Panc1 (cell line): ENCODE measurements at places on chromosomes 16 and 17.

DNA sequence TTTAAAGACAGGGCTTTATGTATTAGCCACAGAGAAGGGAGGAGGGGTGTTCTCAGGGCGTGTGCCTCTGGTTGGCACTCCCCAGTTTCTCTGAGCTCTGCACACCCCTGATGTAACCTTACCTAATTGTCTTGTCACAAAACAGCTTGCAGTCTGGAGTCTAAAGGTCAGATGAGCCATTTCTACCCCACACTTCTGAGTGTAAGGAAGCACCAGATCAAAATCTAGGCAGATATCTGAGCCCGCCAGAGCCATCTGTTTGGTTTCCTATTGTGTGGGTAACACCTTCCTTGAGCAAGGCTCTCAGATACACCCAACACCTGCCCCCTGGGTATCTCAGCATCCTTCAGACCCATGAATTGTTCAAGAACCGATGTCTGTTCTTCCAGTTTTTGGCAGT is 15.5 kb downstream of the CDH1 start:
- no peak for DNase-seq
- no peak overlapping the region for H3K4me3 ChIP-seq
- no peaks in the 10 kb centered on the region for H3K4me1 ChIP-seq
- no peaks in the 10 kb centered on the region for H3K36me3 ChIP-seq
- H3K27ac ChIP-seq = peak overlapping the region; percentile 27; the same call in 1 of the 2 replicates
- H3K27me3 ChIP-seq = no peaks in the 10 kb centered on the region

GRCh38 chr17:53655591-53655990 is 167.1 kb upstream of the KIF2B start:
- no peak overlapping the region for H3K27ac ChIP-seq
- H3K27me3 ChIP-seq = no peaks in the 10 kb centered on the region
- no peaks in the 10 kb centered on the region for H3K36me3 ChIP-seq
- DNase-seq = no peak
- H3K4me1 ChIP-seq = no peaks in the 10 kb centered on the region

DNA sequence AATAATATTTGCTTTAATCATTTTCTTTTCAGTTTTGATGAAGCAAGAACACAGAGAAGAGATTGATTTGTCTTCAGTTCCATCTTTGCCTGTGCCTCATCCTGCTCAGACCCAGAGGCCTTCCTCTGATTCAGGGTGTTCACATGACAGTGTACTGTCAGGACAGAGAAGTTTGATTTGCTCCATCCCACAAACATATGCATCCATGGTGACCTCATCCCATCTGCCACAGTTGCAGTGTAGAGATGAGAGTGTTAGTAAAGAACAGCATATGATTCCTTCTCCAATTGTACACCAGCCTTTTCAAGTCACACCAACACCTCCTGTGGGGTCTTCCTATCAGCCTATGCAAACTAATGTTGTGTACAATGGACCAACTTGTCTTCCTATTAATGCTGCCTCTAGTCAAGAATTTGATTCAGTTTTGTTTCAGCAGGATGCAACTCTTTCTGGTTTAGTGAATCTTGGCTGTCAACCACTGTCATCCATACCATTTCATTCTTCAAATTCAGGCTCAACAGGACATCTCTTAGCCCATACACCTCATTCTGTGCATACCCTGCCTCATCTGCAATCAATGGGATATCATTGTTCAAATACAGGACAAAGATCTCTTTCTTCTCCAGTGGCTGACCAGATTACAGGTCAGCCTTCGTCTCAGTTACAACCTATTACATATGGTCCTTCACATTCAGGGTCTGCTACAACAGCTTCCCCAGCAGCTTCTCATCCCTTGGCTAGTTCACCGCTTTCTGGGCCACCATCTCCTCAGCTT is 45.0 kb downstream of the ESRP2 start:
- H3K4me3 ChIP-seq = no peak overlapping the region
- DNase-seq = no peak
- no peaks in the 10 kb centered on the region for H3K27me3 ChIP-seq
- H3K36me3 ChIP-seq = peaks cover 2% of the 10 kb centered on the region; the same call in 1 of the 2 replicates
- H3K27ac ChIP-seq = no peak overlapping the region

DNA sequence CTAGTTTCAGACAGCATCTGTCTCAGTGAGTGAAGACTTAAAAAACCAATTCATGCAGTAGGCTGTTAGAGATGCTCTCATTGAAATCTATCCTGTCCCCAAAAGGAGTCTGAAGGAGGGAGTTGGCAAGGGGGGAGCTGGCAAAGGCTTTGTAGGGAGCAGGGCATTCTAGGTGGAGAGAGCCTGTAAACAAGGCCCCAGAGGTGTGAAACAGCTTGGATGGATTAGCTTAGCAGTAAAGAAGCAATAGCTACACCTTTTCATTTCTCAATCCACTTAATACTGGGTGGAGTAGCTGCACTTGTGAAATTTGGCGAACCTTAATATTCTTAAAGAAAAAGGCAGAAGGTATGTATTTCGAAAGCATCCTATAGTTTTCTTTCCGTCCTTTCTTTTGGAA is 61.8 kb downstream of the KSR1 start:
- H3K36me3 ChIP-seq = no peaks in the 10 kb centered on the region
- no peak for DNase-seq
- no peak overlapping the region for H3K4me3 ChIP-seq
- no peaks in the 10 kb centered on the region for H3K27me3 ChIP-seq
- H3K4me1 ChIP-seq = no peaks in the 10 kb centered on the region
- no peak overlapping the region for H3K27ac ChIP-seq

DNA sequence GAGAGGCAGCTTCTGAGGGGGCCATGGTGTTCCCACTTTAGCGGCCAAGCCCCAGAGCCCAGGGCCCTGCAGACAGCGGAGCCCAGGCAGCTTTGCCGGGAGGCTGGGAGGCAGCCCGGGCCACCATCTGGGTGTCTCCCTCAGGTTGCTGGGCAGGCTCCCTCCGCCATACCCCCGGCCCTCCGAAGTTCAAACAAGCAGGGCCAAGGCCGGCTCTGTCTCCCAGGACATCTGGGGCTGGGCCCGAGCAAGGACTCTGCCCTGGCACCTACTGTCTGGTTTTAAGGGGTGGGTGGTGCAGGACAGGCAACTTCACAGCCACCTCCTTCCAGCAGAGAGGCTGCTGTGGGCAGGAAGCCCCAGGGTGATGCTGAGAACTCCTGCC is 2.6 kb downstream of the DUS1L start:
- no peaks in the 10 kb centered on the region for H3K27me3 ChIP-seq
- H3K4me3 ChIP-seq = no peak overlapping the region
- no peak overlapping the region for H3K27ac ChIP-seq
- H3K36me3 ChIP-seq = peaks cover 3% of the 10 kb centered on the region; the same call in 1 of the 2 replicates
- H3K4me1 ChIP-seq = peaks cover 19% of the 10 kb centered on the region

DNA sequence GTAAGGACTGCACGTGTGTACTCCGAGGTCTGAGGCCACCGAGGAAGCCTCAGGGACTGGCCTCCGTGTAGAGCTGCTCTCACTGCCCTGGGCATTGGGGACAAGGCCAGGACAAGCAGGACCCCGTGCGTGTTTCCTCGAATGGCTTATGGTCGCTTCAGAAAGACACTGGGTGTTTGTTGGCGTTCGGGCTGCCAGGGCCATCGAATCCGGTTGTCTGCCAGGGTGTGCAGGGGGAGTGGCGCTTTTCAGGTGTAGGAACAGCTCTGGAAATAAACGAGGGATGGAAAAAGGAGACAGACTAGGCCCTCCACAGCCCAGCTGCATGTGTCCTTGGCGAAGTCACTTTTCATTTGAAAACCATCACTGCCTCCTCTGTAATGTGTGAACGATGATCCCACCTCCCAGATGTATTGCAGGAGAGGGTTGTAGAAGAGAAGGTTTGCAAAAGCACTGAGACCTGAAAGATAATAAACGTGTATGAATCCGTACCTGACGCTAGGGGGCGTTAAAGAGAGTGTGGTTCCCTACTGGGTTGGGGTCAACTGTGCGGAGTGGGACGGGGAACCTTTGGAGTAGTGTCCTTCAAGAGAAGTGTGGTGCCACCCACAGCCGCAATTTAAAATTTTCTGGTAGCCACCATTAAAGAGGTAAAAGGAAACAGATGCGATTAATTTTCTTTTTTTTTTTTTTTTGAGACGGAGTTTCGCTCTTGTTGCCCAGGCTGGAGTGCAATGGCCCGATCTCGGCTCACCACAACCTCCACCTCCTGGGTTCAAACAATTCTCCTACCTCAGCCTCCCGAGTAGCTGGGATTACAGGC is 2.1 kb upstream of the ZSCAN10 start:
- H3K36me3 ChIP-seq = 0 out of 2 replicates have a peak, but pooled peaks cover 2% of the 10 kb centered on the region
- DNase-seq = no peak
- H3K27ac ChIP-seq = peak overlapping the region; percentile 70; the same call in 1 of the 2 replicates
- H3K4me3 ChIP-seq = no peak overlapping the region
- peaks cover 9% of the 10 kb centered on the region for H3K4me1 ChIP-seq
- no peaks in the 10 kb centered on the region for H3K27me3 ChIP-seq

- H3K27me3 ChIP-seq = peaks cover 2% of the 10 kb centered on the region; the same call in 1 of the 2 replicates
- H3K4me1 ChIP-seq = no peaks in the 10 kb centered on the region
- DNase-seq = no peak
- no peaks in the 10 kb centered on the region for H3K36me3 ChIP-seq
- H3K4me3 ChIP-seq = no peak overlapping the region
Observed at GRCh38 chr16:50457423-50457822, 88.6 kb upstream of the BRD7 start.

- no peak overlapping the region for H3K4me3 ChIP-seq
- H3K36me3 ChIP-seq = no peaks in the 10 kb centered on the region
- H3K27ac ChIP-seq = peak overlapping the region; percentile 13; the same call in 1 of the 2 replicates
- H3K27me3 ChIP-seq = no peaks in the 10 kb centered on the region
- no peak for DNase-seq
Observed at GRCh38 chr16:48057048-48057447, 98.7 kb downstream of the ABCC12 start.

GRCh38 chr17:7042501-7043181 is 1.3 kb downstream of the SLC16A11 start:
- H3K4me1 ChIP-seq = peaks cover 12% of the 10 kb centered on the region
- H3K36me3 ChIP-seq = no peaks in the 10 kb centered on the region
- no peaks in the 10 kb centered on the region for H3K27me3 ChIP-seq
- DNase-seq = no peak

- no peak overlapping the region for H3K4me3 ChIP-seq
- no peak for DNase-seq
Observed at GRCh38 chr16:71762186-71762585, 37.7 kb upstream of the PHLPP2 start.

GRCh38 chr17:6668727-6669425 is 17.3 kb downstream of the C17orf100 start:
- DNase-seq = no peak
- H3K4me3 ChIP-seq = no peak overlapping the region
- no peak overlapping the region for H3K27ac ChIP-seq
- H3K27me3 ChIP-seq = no peaks in the 10 kb centered on the region
- no peaks in the 10 kb centered on the region for H3K36me3 ChIP-seq
- no peaks in the 10 kb centered on the region for H3K4me1 ChIP-seq

DNA sequence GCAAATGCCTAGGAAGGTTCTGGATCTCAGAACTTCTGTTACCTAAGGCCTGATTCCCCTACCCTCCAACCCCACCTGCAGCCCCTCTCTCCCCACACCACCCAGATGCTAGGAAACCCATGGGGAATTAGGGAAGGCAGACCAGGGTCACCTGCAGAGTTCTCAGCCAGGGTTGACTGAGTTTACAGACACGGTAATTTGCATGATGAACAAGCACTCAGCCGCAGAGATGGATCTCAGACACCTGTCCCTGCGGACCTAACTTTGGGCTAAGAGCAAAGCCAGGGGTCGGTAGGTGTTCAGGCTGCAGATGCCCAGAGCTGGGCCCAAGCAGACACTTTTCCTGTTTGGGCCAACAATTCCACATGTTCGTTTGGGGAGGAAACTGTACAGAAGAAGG is 2.9 kb downstream of the ABI3 start:
- H3K27me3 ChIP-seq = peaks cover 9% of the 10 kb centered on the region; the same call in 1 of the 2 replicates
- H3K4me3 ChIP-seq = no peak overlapping the region
- no peaks in the 10 kb centered on the region for H3K4me1 ChIP-seq
- no peaks in the 10 kb centered on the region for H3K36me3 ChIP-seq
- no peak for DNase-seq
- no peak overlapping the region for H3K27ac ChIP-seq

GRCh38 chr17:39757931-39758873 is 20.5 kb downstream of the GRB7 start:
- peaks cover 9% of the 10 kb centered on the region; the same call in 1 of the 2 replicates for H3K4me1 ChIP-seq
- no peaks in the 10 kb centered on the region for H3K36me3 ChIP-seq
- no peak overlapping the region for H3K27ac ChIP-seq

GRCh38 chr16:54977211-54977610 is 46.5 kb downstream of the IRX5 start:
- DNase-seq = no peak
- no peaks in the 10 kb centered on the region for H3K27me3 ChIP-seq
- no peak overlapping the region for H3K27ac ChIP-seq

- DNase-seq = peak; percentile 77
- peak overlapping the region; percentile 54 for H3K4me3 ChIP-seq
- no peaks in the 10 kb centered on the region for H3K27me3 ChIP-seq
- peaks cover 26% of the 10 kb centered on the region for H3K4me1 ChIP-seq
- H3K36me3 ChIP-seq = no peaks in the 10 kb centered on the region
Observed at GRCh38 chr16:19094542-19095365, 19.0 kb upstream of the ITPRIPL2 start.

DNA sequence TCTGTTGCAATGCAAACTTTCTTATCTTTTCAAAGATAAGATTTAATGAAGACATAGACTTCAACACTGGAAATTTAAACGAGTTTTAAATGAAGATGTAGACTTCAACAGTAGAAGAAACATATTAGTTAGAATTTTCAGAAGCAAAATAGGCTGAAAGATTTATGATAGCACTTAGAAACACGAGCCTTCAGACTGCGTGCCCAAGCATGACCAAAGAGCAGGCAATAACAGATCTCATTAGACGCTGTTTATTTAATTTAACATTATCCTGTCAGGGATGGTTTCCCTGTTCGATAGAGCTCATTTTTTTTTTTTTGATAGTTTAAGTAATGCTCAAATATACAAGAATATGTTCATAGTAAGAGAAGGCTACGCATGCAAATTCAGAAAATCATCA is 604.7 kb upstream of the SOX9 start:
- no peak for DNase-seq
- H3K36me3 ChIP-seq = no peaks in the 10 kb centered on the region
- no peaks in the 10 kb centered on the region for H3K4me1 ChIP-seq
- H3K4me3 ChIP-seq = no peak overlapping the region

DNA sequence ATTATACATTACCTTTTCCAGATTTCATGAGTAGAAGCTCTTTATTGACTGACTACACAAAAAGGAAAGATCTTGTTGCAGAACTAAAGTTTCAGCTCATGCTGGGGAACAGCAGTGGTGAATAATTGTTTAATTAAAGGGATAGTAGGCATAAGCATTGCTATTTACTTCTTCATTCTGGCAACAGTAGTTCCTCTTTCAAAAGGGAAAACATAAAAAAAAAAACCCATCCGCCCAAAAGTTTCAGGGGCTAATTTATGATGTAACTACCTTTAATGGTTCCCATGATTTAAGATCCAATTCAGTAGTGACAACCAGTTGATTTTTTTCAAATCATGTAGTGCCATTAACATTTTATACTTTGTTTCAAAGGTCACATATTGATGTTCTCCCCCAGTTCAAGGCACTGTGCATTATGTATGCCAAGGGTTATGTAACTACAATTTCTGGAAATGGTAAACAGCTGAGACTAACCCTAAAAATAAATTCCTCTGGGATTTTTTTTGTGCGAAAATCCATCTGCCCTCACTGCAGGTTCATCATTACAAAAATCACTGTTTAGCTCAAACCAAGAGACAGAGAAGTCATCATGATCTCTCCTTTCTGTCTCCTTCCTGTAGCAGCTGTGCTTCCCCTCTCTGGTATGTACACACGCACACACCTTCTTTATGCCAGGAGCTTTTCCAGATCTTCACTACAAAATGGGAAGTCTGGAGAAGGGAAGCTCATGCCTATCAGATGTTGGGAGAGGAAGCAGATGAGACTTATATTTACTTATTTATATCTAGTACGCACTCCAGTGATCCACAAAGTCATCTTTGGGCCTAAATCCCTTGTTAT is 2.2 kb upstream of the PHLPP2 start:
- H3K4me3 ChIP-seq = no peak overlapping the region
- no peaks in the 10 kb centered on the region for H3K36me3 ChIP-seq
- DNase-seq = no peak
- no peaks in the 10 kb centered on the region for H3K27me3 ChIP-seq
